ENCODE measurements at places on chromosomes 1 and 21.

DNA sequence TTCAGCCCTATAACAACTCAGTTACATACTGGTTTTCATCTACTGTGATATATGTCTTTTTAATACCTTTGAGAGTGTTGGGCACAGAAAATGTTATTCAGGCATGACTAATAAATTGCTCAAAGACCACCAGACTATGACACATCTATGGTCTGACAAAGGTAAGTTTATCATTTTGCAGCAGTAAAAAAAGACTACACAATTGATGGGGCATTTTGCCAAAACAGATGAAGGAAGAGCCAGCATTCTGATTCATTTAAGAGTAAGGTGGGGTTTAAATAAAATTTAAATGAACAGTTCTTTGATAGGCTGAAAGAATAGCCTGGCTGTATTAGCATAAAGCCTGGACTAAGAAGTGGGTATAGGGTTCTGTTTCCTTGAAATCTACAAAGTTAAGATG is 8.8 kb upstream of the RNPC3 start:
- DNase-seq: no peak

DNA sequence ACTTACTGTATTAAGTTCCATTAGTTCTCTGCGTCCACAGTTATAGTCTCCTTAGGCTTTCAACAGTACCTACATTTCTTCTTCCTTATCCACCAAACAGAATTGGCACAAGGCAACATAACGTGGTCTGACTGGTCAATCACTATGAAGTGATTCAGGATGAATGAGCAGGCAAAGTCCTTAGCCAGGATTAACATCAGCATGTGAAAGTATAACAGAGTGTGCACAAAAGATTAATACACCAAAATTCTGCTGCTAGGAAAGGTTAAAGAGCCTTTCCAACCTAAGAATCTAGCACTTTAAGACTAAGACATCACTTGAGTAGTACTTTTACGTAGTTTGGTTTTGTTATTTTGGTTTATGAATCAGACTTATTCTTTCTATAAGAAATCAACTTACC is 15.8 kb downstream of the DEPDC1 start:
- no peak for DNase-seq

GRCh38 chr1:6897138-6897537 is 111.9 kb downstream of the CAMTA1 start:
- DNase-seq: no peak

GRCh38 chr1:192547501-192547900 is 28.1 kb upstream of the RGS1 start:
- DNase-seq: no peak

DNA sequence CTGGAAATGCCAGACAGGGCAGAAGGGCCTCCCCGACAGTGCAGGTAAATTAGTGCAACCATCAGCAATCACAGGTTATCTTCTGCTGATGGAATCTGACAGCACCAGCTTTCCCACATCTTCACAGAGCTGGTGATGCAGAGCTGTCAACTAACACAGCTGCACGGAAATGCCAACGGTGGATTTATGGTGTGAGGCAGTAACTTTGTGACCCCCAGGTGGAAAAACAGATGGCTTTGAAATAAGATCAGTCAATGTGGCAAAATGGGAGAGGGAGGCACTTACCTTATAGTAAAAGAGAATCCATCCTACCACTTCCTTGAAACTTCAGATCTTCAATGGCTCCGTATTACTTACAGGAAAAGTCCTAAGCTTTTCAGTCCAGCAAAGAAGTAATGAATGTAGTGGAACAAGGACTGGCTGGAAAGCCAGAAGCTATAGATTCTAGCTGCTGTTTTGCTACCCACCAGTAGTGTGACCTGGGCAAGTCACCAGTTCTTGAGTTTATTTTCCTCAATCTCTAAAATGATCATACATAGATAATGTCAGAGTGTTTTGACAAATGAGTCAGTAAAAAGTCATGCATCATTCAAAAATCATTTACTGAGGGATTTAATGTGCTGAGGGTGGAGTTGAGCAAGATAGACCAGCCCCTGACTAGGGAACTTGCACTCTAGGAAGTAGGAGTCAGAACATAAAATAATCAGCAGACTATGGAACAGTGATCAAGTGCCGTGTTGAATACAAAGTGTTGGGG is 245.7 kb upstream of the JUN start:
- no peak for DNase-seq

GRCh38 chr1:41915786-41916571 is 2.7 kb downstream of the HIVEP3 start:
- DNase-seq: no peak

DNA sequence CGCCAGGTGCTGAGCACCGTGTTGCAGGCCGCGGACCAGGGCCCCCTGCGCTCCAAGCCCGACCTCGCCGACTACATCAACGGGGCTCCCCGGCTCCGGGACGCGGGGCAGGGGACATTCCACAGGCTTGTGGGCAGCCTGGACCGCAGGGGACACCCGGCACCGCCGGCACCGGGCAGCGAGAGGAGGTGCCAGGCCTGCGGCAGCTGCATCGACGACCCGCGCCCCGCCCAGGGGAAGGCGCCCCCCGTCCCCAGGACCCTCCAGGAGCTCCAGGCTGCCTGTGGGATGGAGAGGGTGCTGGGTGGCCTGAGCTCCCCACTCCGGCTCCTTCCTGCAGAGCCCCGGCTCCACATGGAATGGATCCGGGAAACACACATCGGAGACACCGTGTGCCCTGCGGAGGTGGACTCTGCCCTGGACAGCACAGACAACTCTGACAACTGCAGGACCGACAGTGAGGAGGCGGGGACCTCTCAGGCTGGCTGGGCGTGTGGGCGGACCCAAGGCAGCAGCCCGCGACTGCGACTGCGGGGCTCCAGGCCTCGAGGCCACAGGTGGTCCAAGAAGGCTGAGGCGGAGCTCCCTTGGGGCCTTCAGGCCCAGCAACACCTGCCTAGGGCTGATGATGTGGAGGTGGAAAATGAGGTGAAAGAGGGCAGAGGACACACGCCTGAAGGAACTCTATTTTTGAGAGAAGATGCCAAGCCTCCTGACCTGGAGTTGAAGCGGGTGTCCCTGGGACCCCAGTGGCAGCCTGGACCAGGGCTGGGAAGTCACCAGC is 22.8 kb downstream of the KIAA1614 start:
- DNase-seq: peak; percentile 60

GRCh38 chr1:202888531-202889360 is at the start of gene RABIF:
TSS of gene RABIF (minus strand) at chr1:202889149. CDS start at chr1:202889098, 51 bp downstream.
- peak; percentile 93 for DNase-seq

DNA sequence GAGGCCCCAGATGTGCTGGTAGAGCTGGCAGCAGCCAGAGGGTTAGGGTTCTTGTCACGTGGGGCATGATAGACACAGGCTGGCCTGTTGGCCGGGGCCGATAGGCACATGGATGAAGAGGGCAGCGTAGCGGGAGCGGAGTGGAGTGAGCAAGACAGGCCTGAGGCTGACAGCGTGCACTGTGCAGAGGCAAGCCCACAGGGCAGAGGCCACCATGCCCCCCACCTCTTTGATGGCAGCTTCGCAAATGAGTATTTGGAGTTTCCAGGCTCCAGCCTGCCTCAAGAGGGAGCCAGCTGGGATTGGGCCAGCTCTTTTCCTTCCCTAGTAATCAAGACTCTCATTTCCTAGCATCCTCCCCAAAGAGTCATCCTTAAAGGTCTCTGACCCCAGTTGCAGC is 43.5 kb downstream of the TMCC2 start:
- no peak for DNase-seq

GRCh38 chr1:66246351-66247269 is 287.3 kb upstream of the SGIP1 start:
- no peak for DNase-seq

- DNase-seq: no peak
Observed at GRCh38 chr1:226953175-226953800, 13.2 kb downstream of the COQ8A start.

GRCh38 chr1:206704226-206704625 is 19.5 kb downstream of the MAPKAPK2 start:
- no peak for DNase-seq

- DNase-seq: no peak
Observed at GRCh38 chr1:95186149-95186548, 47.9 kb upstream of the RWDD3 start.

GRCh38 chr1:206839006-206839560 is 26.3 kb upstream of the IL20 start:
- no peak for DNase-seq

DNA sequence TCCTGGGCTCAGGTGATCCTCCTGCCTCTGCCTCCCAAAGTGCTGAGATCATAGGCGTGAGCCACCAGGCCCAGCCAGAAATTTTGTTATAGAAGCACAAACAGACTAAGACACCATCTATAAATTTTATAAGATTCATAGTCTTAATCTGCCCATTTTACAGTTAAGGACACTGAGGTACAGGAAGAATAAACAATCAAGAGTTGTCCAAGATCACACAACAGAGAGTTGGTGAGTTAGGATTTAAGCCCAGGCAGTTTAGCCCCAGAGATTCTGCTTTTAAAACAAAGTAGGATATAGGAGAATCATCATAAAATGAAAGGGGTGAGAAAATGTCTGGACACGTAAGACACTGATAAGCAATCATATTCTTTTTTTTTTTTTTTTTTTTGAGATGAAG is 6.8 kb downstream of the TEX46 start:
- DNase-seq: no peak

DNA sequence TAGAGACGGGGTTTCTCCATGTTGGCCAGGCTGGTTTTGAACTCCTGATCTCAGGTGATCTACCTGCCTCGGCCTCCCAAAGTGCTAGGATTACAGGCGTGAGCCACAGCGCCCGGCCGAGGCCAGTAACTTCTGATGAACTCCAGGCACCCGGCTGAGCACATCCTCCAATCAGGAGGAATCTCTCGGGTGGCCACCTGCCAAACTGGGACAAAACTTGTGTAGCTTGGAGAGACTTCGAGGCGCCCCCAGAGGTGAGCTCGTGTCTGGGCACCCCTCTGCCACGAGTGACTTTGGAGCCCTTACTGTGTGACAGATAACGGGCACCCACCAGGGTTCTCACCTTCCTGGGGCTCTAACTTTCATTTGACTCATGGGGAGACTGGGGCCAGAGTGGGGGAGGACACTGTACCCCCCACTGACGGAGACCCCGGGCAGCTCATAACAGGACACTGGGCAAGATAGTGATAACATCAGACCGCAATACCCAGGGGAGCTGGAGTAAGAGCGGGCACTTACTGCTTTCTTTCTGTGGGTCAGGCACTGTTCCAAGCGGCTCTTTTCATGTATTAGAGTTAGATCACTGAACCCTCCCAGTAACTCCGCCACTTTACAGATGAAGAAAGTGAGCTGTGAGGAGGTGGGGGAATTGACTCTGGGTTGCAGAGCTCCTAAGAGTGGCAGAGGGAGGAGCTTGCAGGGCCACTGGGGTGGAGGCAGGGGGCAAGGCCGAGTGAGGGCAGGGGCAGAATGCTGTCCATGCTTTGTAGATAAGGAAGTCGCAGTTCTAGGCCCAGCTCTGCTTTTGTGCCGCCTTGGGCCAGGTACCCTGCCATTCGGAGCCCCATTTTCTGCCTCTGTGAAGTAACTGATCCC is 1.9 kb upstream of the PADI2 start:
- no peak for DNase-seq

DNA sequence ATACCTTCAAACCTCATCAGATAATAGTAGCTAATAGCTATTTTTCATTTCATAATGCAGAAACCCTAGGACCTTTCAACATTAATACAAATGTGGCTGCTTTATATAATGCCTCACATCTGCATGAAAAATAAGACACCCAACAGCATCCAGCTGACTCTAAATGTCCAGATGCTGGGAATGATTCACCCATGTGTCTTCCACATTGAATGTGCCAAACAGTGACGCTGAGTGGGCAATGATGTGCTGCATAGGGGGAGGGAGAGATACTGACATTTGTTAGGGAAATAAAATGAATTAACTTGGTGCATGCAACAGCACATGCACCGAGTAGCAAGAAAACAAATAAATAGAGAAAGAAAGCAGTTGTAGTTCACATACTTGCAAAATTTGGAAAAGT is 199.3 kb downstream of the DSCAM start:
- DNase-seq: no peak

DNA sequence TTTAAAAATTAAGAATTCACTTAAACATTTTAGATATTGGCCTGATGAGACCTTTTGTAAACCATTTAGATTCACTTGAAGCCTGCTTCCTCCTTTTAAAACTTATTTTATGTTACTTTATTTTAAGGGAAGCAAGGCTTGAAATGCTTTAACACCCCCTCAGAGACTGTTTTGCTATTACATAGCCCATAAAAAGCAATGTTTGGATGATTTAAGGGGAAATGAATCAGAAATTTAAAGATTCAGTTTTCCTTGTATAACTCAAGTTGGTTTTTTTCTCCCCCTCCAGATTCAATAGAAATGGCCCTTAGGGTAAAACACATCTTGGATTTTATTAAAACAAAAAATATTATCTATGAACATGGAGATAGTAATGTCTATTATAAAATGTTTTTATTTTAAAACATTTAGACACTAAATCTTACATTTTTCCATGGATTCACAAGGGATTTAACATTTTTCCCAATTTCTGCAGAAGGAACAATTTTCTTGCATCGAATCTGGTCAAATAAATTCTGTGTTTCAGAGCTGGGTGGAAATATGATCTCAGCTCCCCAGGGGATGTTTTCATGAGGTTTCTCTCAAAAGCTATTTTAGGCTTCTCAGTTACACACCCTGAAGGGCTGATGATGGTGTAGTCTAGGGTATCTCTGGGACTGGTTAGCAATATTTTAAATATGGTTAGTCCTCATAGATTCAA is 69.3 kb upstream of the WARS2 start:
- DNase-seq: no peak

GRCh38 chr21:25298512-25299491 is 308.5 kb downstream of the MRPL39 start:
- no peak for DNase-seq

GRCh38 chr1:182107209-182107608 is 45.7 kb upstream of the ZNF648 start:
- no peak for DNase-seq

DNA sequence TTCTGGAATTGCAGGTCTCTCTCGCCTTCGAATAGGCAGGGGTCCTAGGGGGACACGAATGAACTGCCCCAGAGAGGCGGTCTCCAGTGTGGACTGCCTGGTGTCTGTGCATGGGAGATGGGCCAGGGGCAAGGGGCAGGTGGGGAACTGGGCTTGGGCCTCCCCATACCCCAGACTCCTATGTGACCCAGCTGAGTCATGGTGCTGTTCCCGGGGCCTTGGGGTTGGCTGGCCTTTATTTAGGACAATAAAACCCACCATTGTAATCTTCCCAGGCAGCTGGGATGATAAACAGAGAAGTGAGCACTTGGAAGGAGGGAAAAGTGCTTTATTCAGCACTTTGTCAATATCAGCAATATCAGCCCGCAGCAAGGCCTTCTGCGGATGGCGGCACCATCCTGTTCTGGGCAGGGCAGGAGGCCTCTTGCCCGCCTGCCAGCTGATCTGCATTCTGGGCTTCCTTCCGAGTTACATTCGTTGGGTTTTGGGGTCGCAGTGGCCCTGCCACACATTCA is 209.0 kb upstream of the TMEM51 start:
- no peak for DNase-seq

DNA sequence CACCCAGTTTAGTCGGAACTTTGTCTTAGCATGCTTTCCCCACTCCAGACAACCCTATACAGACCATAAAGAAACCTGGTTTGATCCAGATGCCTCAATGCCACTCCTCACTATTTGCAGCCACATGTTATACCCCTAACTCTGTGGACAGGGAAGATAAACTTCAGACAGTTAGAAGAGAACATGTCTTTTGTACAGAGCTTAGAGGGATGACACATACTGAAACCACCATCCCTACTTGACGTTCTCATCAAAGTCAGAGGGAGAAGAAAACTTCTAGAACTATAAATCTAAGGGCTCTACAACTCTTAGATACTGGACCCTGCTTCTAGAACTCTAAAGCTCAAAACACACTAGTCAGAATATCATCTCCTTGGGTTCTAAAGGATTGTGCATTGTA is 3.7 kb downstream of the SYT6 start:
- no peak for DNase-seq

- no peak for DNase-seq
Observed at GRCh38 chr1:27116697-27117096, 38.2 kb downstream of the SLC9A1 start.
